Activated T-helper 2 cell treated with anti-CD3 and anti-CD28 coated beads, Interferon-gamma antibody, Interleukin-2, Interleukin-4, amounts not matched to agents 10 μg/mL and 5 μg/mL and 100 μg/mL, durations not matched to agents 14 hours and 24 hours and 36 hours (primary cell): ENCODE measurements at places on chromosomes 2 and 18. TPM values are rescaled to one million over a fixed set of nuclear protein-coding genes. Genes with fewer than 3 reads are reported as not detected.
A peak's percentile ranks its signal among the peaks of the same experiment; 100 is the strongest.

- no peak overlapping the region for H3K27ac ChIP-seq
- DNase-seq, result no peak
- H3K27me3 ChIP-seq, result no peaks in the 10 kb centered on the region
- H3K4me1 ChIP-seq, result no peaks in the 10 kb centered on the region
Measured at GRCh38 chr18:78605255-78605654, 374.4 kb upstream of the SALL3 start.

DNA sequence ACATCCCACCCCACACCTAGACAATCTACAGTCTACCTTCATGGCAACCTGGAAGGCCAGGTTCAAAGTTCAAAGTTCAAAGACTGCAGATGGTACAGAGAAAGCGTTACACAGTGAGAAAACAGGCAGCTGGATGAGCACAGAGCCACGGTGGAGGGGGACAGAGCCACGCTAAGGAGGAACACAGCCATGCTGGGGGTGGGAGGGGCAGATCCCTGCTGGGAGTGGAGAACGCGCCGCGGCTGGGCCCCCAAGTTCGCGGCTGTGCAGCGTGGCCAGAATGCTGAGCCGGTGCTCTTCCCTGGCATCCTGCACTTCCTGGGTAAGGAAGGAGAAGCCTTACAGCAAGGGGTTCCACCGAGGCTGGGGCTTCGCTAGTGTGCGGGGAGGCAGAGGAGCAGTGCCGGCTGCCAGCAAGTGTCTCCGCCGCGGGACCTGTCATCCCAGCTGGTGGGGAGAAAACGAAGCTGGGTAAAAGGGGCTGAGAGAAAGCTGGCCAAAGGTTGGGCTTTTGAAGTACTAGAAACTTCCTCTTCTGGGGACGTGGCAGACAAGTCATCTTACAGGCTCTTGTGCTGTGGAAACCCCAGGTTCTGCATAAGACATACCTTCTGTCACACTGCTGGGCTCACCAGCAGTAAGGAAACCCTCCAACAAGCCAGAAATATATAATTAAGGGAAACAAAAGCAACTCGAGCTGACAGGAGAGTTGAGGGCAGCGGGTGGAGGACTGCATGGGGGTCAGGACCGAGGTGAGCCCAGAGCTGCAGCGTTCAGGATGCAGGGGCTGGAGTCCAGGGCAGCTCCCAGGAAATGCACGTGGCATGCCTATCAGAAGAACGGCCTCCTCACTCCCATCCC lies 115.5 kb downstream of the HDAC4 start:
- H3K4me3 ChIP-seq, result peak overlapping the region; percentile 62
- H3K27ac ChIP-seq, result peak overlapping the region; percentile 75
- H3K27me3 ChIP-seq, result no peaks in the 10 kb centered on the region
- DNase-seq, result no peak

The YWHAQ gene
- 334 and 339 TPM in 2 replicates for total RNA-seq

DNA sequence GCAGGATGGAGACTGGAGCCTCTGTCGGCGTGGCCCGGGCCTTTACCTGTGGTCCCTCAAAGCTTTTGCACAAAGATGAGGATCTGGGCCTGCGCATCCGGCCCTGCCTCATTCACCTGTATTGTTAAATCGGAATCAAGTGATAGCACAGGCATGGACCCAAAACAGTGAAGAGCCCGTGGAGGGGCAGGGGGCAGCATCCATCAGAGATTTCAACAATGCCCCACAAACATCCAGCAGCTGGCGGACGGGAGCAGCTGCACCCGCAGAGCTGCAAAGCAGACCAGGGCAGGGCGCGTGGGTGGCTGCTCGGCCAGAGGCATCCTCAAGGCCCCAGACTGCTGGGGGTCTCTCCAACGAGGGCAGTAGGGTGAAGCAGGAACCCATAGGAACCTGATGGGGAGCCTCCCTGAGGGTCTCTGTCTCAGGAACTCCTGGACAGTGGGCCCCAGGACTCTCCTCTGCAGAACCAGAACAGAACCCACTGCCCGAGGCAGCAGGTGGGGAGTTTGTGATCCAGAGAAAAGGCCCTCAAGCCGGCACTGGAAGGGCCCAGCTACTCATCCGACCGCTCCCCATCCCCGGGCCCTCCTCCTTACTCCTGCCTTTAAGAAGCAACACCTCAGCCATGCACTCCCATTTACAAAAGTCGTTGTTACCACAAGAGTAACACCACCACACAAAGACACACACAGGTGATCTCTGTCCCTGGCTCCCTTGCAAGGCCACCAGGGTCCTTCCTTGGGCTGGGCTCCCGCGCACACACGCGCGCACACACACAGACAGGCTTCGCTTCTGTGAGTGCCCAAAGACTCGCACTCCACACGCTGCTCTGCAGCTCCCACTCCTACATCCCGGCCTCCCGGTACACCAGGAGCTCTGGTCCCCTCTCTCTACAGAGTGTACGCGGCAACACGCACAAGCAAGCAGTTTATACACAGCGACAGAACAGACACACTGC lies 28.8 kb downstream of the HDAC4 start:
- no peak overlapping the region for H3K4me3 ChIP-seq
- peaks cover 10% of the 10 kb centered on the region for H3K4me1 ChIP-seq
- H3K27me3 ChIP-seq, result no peaks in the 10 kb centered on the region
- DNase-seq, result no peak
- H3K27ac ChIP-seq, result no peak overlapping the region

- peaks cover 57% of the 10 kb centered on the region for H3K4me1 ChIP-seq
- DNase-seq, result no peak
- H3K36me3 ChIP-seq, result peaks cover 10% of the 10 kb centered on the region
- H3K4me3 ChIP-seq, result peak overlapping the region; percentile 87
Measured at GRCh38 chr18:45688113-45688512, 35.9 kb upstream of the SLC14A1 start.

The FOXD4L1 gene
- total RNA-seq, result 0.14 and 0.30 TPM in 2 replicates

The NOTO gene
- not detected in 2 replicates for total RNA-seq

- no peak overlapping the region for H3K27ac ChIP-seq
- no peak overlapping the region for H3K4me3 ChIP-seq
- H3K27me3 ChIP-seq, result no peaks in the 10 kb centered on the region
- peaks cover 7% of the 10 kb centered on the region for H3K4me1 ChIP-seq
Measured at GRCh38 chr2:189350540-189351209, 90.6 kb upstream of the WDR75 start.

DNA sequence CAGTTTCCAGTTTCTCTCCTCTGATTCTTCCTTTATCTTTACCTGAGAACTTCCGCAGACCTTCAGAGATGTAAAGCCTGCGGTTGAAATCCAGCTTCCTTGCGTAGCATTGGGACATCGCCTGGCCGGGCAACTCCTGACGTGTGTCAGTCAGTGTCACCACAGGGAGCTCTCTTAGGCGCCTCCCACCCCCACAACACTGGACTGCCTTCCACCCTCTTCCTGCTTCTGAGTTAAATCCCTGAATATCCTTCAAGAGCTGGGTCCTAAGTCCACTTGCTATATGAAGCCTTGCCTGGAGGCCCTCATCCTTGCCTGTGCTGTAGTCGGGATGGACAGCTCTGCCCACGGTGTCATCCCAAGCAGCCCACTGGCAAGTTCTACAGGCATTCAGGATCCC lies 179.4 kb downstream of the SEPTIN10 start:
- no peak for DNase-seq
- H3K27ac ChIP-seq, result no peak overlapping the region

DNA sequence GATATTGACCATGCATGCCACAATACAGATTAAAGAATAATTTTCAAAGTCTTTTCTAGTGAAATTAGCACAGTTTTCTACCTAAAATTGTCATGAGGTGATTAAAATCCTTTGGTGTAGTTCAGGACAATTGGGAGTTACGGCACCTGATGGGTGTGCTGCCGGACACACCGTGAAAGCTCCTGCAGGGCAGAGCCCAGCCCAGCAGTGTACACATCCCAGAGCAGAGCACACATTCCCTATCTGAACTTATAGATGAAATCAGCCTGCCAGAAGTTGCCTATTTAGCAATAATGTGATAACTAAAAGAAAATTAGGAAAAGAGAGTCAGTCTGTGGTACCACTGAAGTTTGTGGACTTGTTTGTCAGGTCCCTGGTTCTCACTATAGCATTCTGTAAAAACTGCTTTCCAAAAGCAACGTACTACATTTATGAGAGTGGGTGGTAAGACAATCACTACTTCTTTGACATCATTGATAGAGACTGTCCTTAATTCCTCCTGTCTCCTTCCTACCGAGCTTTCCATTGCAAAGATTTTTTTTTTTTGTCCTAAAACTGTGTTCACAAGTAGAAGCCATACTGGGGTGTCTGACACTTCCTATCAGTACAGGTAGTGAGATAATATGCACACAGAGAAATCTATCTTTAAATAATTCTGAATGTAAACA lies 3.4 kb downstream of the CYTIP start:
- peaks cover 37% of the 10 kb centered on the region for H3K4me1 ChIP-seq
- no peaks in the 10 kb centered on the region for H3K27me3 ChIP-seq
- peaks cover 81% of the 10 kb centered on the region for H3K36me3 ChIP-seq
- H3K4me3 ChIP-seq, result peak overlapping the region; percentile 98
- H3K27ac ChIP-seq, result peak overlapping the region; percentile 96
- no peak for DNase-seq

DNA sequence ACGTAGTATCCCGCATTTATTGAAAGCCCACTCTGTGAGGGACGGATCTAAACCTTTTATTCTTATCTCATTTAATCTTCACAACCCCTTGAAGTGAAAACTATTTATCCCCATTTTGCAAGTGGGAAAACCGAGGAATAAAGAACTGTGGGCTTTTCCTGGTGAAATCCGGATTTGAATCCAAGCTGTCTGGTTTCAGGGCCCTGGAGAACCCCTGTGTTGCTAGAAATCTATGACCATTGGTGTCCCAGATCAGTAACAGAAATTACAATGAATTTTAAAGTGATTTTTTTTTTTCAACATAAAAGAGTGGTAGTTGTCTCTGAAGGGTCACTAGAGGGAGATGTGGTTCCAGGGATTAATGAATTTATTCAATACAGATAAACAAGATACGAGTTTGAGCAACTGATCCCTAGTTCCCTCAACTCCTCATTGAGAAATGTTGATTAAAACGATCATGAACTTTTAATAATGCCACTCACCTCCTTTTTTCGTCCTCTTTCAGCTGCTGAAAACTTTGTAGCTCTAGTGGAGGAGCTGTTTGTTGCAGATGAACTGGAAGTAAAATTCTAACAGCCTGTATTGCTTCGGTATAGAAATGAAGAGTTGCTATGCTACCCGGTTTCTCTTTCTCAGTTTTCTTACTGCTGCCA lies 940 bp downstream of the XRCC5 start:
- no peaks in the 10 kb centered on the region for H3K27me3 ChIP-seq
- H3K27ac ChIP-seq, result peak overlapping the region; percentile 96
- no peak for DNase-seq
- H3K4me3 ChIP-seq, result peak overlapping the region; percentile 96
- peaks cover 55% of the 10 kb centered on the region for H3K36me3 ChIP-seq

The SLC5A7 gene
- not detected in 2 replicates for total RNA-seq
